ENCODE measurements at places on chromosomes 3 and 15.

GRCh38 chr3:27423463-27423862, 54.3 kb upstream of the NEK10 start:
- no peak for DNase-seq

GRCh38 chr3:139718415-139718814, 40.6 kb upstream of the NMNAT3 start:
- peak; percentile 74 for DNase-seq

- no peak for DNase-seq
Observed at GRCh38 chr3:30347679-30348216, 258.7 kb upstream of the TGFBR2 start.

DNA sequence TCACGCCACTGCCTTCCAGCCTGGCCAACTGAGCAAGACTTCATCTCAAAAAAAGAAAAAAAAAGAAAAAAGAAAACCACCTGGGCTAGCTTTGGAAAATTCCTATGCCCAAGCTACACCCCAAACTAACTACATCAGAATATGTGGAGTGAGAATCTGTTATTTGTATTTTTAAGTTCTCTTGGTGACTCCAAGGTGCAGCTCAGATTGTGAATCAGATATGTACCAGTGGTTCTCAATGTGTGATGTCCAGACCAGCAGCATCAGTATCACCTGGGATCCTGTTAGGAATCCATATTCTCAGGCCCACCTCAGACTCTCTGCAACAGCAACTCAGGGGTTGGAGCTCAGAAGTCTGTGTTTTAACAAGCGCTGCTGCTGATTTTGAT, 376.8 kb downstream of the EDEM1 start:
- DNase-seq: no peak

- DNase-seq: no peak
Observed at GRCh38 chr3:196003611-196004010, 78.3 kb downstream of the TFRC start.

DNA sequence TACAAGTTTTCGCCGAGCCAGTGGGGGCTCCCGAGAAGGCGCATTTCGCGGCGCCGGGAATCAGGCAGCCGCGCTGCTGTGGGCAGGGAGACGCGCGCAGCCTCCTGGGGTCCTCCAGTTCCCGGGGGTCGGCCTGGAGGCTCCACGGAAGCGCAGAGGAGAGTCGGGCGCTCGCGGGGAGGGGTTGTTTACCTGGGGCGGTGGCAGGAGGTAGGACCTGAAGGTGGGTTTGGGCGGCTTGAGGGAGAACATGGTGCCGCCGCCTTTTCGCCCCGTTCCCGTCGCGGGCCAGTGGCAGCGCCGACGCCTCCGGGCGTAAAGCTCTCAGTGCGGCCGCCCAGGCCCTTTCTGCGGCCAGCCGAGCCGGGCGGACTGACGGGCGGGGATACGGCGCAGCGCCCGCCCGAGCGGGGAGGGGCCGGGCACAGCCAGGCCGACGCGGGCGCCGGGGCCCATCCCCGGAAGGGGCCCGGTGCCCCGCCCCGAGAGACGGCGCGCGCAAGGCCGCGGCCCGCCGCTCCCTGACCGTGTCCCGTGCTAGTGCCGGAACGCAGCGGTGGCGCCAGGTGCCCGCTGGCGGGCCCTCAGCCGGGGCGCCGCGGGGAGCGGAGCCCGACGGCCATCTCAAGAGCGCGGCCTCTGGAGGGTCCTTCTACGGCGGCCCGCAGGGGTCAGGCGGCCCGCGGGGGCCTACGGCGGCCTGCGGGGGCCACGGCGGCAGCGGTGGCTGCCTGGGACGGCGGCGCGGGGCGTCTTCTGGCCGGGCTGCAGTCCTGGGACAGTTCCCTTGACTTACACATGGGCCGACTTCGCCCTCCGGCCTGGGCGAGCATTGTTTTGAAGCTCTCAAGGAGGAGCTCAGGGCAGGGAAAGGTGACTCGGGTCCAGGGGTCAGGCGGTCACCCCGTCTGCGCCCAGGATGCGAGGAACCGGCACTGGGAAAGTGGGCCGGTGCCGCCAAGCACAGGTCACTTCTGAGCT, at the start of gene MTMR10:
TSS of gene MTMR10 (minus strand) at position 374 of the 981 bp plus-strand sequence. CDS start at position 252, 122 bp downstream.
- DNase-seq: peak; percentile 95

GRCh38 chr3:28905798-28906197, 375.1 kb upstream of the RBMS3 start:
- DNase-seq: no peak

- DNase-seq: no peak
Observed at GRCh38 chr3:159859424-159859823, 129.2 kb upstream of the IL12A start.

- no peak for DNase-seq
Observed at GRCh38 chr3:181971424-181971823, 259.7 kb downstream of the SOX2 start.

DNA sequence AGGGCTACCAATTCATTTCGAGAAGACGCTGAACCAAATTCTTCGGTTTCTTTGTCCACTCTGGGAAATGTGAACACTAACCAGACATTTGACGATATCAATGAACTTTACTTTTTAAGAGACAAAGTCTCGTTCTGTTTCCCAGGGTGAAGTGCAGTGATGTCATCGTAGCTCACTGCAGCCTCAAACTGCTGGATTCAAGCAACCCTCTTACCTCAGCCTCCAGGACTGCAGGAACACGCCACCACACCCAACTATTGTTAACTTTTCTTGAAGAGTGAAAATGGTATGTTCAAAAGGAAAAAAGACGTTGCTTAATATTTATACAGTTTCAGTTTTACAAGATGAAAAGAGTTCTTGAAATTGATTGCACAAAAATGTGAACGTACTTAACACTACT, 30.6 kb downstream of the MB21D2 start:
- no peak for DNase-seq

DNA sequence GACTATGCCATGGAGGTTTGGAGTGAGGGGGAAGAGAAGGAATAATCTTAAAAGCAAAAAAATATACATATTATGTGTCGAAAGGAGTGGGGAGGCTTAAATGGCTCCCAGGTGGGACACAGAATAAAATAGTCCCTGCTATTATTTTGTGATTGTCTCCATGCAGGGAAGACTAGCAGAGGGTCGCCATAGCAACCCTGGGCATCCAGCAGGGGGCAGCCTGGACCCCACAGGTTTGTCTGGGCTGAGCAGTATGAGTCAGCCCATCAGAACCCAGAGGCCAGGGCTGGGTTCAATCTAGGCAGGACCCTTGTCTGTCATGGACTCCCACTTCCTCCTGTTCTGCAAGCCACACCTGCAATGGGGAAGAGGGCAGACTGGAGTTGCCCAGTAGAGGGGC, 17.6 kb upstream of the LINGO1 start:
- DNase-seq: peak; percentile 78

DNA sequence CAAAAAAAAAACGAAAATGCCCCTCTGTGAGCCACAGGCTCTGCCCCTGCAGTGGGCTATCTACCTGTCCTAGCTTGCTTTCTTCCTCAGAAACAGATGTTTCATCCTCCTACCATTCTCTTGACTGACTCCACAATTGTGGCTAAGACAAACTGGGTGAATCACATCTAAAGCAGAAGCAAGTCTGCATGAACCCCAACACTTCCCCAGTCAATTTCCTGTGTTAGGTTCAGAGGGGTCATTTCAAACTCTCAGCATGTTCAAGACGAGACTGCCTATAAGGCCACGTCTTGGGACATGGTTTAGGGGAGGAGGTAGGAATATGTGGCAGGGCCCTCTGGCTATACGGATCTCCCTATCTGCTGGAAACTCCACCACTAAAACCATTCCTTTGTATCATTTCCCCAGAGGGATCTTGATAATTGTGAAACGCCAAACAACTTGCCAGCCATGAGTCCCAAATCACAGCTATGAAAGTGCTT, 28.6 kb upstream of the ANKDD1A start:
- DNase-seq: no peak

GRCh38 chr3:22684739-22685138, 518.4 kb upstream of the UBE2E2 start:
- no peak for DNase-seq

GRCh38 chr3:114745322-114746240, 401.5 kb downstream of the ZBTB20 start:
- no peak for DNase-seq

- no peak for DNase-seq
Observed at GRCh38 chr15:60009124-60009960, 5.2 kb downstream of the FOXB1 start.

- DNase-seq: peak; percentile 21
Observed at GRCh38 chr3:100562224-100562857, 47.1 kb upstream of the ADGRG7 start.

- peak; percentile 98 for DNase-seq
Observed at GRCh38 chr15:34367101-34368081, at the start of gene LPCAT4. Gene LPCAT4, minus strand, starts transcription at chr15:34367196. Its CDS starts 96 bp downstream, at chr15:34367100.

DNA sequence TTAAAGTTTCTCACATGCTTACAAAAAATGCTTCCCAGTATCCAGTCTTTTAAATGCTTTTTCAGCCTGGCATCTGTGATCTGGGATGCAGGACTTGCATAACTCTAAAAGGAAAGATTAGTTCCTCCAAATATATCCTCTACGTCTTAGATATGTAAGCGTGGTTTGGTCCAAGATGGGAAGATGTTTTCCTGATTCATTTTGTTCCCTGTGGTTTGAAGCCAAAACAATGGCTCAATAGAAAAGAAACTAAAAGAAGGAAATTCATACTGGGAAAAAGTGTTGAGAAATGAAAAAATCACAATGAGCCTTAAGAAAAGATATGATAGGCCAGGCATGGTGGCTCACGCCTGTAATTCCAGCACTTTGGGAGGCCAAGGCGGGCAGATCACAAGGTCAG, 1002.8 kb downstream of the NAALADL2 start:
- DNase-seq: no peak

DNA sequence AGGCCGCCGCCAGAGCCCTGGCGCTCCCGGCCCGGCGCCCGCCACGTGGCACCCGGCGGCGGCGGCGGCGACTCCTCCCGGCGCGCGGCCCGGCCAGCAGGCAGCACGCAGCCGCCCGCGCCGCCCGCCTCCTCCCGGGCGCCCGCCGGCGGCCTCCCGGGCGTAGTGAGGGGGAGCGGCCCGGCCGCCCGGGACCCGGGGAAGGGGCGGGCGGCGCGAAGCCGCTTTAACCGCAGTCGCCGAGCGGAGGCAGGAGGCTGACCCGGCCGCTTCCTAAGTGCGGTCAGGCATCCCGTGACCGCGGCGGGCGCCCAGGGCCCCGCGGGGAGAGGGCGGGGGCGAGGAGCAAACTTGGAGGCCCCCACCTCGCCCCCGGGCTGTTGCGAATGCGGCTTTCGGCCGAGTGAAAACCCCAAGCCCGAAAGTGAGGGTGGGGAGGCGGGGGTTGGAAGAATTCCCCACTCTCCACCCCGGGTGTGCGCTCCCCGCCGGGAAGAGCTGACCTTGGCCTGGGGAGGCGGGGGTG, 1.7 kb upstream of the HES1 start:
- peak; percentile 54 for DNase-seq

- DNase-seq: peak; percentile 36
Observed at GRCh38 chr15:57865294-57865693, 158.8 kb downstream of the POLR2M start.

DNA sequence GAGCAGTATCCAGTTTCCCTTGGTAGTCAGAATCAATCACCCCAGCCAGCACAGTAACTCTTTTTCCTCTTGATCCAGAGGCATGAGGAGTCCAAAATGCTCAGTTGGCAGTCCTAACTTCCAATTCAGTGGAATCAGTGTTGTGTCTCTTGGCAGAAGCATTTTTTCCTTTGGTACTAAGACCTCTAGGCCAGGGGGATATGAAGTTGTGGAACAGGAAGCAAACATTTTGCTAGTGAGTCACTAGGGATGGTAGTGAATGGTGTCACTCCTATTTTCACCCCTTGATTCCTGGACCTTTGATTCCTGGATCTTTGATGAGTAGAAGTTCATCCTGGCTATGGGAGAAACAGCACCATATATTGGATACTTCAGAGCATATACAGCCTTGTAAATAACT, 70.5 kb upstream of the ALDH1A3 start:
- DNase-seq: no peak

GRCh38 chr15:68112706-68113105, 58.6 kb downstream of the PIAS1 start:
- DNase-seq: no peak

- DNase-seq: no peak
Observed at GRCh38 chr3:161314836-161315395, 56.4 kb downstream of the SPTSSB start.

- DNase-seq: no peak
Observed at GRCh38 chr3:31522152-31522551, 10.6 kb upstream of the STT3B start.

DNA sequence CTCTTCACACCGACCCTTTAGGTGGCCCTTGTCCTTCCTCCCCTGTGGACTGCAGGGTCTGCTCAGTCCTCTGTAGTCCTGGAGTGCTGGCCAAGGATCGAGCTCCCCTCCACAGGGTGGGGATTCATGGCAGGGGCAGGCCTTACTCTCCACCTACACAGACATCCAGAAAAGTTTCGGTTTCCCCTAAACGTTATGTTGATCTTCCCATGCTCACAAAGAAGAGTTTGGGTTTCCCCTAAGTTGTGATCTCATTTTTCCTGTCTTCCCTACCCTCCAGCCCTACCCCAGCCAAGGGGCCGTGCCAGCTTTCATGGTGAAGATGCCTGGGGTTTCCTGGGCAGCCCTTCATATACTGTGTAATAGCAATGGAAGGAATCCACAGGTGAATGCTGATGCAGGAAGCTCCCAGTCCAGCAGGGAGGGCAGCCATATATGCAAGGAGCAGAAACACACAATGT, 10.3 kb downstream of the STOML1 start:
- DNase-seq: no peak

GRCh38 chr3:73681610-73682009, 56.9 kb upstream of the PDZRN3 start:
- DNase-seq: no peak

DNA sequence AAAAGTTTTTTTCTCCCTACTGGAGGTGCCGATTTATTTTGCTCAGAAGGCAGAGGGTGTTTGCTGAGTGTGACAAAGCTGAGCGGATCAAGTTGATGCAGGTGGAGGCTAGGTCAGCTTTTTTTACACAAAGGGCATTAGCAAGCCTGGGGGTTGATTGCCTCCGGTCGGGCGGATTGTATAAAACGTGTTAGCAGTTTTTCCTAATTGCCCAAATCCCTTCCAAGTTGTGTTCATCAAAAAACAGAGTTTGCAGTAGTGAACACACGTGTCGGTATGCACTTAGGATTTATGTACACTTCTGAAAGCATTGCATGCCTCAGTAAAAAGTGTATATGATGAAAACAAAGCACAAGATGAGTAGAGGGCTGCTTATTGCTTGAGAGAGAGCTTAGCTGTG, 2.6 kb downstream of the GPR160 start:
- no peak for DNase-seq

GRCh38 chr3:58175437-58176184, 35.2 kb downstream of the DNASE1L3 start:
- DNase-seq: no peak
